ENCODE measurements at places on chromosomes 16 and 17.

GRCh38 chr17:79814974-79815835 is 18.3 kb upstream of the CBX8 start:
- peak; percentile 51 for DNase-seq

DNA sequence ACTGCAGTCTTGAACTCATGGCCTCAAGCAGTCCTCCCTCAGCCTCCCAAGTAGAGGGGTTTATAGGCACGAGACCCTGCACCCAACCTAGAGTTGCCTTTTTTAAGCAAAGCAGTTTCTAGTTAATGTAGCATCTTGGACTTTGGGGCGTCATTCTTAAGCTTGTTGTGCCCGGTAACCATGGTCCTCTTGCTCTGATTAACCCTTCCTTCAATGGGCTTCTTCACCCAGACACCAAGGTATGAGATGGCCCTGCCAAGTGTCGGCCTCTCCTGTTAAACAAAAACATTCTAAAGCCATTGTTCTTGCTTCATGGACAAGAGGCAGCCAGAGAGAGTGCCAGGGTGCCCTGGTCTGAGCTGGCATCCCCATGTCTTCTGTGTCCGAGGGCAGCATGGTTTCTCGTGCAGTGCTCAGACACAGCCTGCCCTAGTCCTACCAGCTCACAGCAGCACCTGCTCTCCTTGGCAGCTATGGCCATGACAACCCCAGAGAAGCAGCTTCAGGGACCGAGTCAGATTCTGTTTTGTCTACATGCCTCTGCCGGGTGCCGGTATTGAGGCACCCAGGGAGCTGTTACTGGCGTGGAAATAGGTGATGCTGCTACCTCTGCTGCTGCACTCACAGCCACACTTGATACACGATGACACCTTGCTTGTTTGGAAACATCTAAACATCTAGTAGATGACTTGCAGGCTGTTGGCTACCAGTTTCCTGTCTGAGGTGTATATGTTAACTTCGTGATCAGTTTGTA is 3.3 kb downstream of the RPL13 start:
- DNase-seq = no peak

GRCh38 chr16:180681-181564 is 664 bp downstream of the HBQ1 start:
- peak; percentile 62 for DNase-seq

- no peak for DNase-seq
Measured at GRCh38 chr17:30209930-30210329, 25.6 kb downstream of the SLC6A4 start.

DNA sequence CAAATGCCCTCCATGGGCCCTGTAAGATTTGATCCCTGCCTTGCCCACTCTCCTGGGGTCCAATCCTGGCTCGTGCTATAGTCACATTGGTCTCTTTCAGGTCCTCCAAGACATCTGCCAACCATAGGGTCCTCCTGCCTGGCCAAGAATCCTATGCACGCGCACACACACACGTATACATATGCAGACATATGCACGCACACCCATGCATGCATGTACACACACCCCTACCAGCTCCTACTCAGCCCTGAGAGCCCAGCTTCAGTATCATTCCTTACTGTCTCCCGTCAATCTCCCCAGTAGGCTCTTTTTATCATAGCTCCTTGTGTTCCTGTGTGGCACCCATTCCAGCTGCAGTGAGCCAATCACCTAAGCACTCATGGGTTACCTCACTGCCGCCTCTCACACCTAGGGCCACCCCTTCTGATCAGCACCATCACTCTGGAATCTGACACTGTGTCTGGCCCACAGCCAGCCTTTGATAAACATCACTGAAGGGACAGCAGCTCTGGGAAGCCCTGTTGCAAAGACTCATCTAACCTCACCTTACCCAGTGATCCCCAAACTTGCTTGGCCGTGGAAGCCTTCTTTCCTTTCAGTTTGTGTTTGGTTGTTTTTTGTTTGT is 7.9 kb upstream of the DNAH17 start:
- no peak for DNase-seq

- no peak for DNase-seq
Measured at GRCh38 chr17:77178050-77178449, 37.3 kb downstream of the SEC14L1 start.

- no peak for DNase-seq
Measured at GRCh38 chr16:9118170-9118569, 26.7 kb downstream of the HAPSTR1 start.

DNA sequence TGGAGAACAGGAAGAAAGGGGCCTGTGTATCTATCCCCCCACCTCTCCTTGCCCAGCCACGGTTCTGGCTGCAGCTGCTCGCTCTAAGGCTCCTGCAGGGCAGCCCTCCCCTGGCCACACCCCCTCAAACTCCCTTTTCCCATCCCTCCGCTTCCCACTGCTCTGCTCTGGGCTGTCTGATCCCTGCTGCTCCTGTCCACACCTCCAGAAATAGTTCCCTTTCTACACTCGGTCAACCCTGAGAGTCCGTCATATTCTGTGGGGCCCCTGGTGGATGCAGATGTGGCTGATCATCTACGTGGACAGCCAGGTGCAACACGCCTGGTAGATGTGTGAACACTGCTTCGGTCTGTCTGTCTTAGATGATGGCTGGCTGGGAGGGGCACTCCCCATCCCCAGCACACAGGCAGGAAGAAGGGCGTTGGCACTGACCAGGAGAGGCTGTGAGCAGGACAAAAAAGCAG is 19.3 kb upstream of the KRT19 start:
- DNase-seq = peak; percentile 72

DNA sequence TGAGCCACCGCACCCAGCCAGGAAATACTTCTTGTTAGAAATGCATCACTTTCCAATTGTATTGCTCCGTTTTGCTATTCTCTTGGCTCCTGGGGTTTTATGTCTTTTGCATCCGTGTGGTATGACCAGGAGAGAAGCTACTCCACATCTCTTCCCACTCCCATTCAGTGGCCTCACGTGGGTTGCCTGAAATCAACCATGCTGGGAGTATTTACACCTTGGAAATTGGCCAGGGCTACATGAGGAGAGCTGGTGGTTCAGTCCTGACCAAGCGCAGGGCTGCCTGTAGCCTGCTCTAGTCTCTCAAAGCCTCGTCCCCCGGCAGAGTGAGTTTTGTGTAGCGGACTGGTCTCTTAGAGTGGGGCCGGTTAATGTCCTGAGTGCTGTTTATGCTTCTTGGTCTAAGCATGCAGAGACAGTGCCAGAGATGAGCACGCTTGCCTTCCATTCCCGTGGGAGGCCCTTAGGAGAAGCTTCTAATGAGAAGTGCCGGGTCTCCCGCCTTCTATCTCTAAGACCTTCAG is 3.8 kb downstream of the WFDC1 start:
- DNase-seq = no peak

GRCh38 chr16:47323241-47323640 is 137.6 kb downstream of the ITFG1 start:
- no peak for DNase-seq

DNA sequence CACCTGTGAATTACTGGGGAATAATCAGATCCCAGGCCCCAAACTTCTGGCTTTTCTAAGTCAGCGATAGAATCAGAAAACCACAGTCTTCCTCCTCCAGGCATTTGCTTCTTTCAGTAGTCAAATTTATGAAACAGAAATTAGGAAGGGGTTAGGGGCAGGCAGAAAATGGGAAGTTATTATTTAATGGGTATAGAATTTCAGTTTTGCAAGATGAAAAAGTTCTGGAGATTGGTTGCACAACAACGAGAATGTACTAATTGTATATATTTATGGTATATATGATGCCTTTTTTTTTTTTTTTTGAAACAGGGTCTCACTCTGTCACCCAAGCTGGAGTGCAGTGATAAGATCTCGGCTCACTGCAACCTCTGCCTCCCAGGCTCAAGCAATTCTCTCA is 23.5 kb downstream of the ORC6 start:
- no peak for DNase-seq

DNA sequence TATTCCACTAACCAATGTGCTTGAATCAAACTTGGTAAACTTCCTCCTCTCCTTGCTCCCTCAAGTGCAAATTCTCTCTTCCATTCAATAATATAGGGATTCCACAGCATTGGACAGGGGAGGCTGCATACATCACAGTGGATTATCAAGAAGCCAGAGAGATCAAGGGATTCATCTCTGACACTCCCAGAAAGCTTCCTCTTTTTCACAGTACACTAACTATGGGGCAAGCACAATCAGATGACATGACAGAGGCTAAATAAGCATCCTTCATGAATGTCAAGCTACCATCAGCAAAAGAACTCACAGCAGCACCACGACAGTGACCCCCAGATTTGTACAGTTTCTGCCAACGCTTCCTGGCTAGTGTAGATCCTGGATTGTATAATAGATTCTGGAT is 178.4 kb upstream of the C17orf78 start:
- no peak for DNase-seq

DNA sequence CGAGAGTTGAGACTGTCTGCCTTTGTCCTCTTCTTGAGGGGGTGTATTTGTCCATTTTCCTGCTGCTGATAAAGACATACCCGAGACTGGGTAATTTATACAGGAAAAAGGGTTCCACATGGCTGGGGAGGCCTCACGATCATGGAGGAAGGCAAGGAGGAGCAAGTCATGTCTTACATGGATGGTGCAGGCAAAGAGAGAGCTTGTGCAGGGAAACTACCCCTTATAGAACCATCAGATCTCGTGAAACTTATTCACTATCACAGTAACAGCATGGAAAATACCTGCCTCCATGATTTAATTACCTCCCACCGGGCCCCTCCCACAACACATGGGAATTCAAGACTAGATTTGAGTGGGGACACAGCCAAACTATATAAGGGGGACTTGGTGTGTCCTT is 338.2 kb upstream of the TNRC6C start:
- DNase-seq = no peak

GRCh38 chr17:75861927-75862317 is 6.8 kb upstream of the WBP2 start:
- DNase-seq = peak; percentile 35

GRCh38 chr17:61856035-61856434 is 7.3 kb downstream of the BRIP1 start:
- no peak for DNase-seq

- peak; percentile 37 for DNase-seq
Measured at GRCh38 chr16:65394281-65394680, 272.4 kb upstream of the CDH11 start.

DNA sequence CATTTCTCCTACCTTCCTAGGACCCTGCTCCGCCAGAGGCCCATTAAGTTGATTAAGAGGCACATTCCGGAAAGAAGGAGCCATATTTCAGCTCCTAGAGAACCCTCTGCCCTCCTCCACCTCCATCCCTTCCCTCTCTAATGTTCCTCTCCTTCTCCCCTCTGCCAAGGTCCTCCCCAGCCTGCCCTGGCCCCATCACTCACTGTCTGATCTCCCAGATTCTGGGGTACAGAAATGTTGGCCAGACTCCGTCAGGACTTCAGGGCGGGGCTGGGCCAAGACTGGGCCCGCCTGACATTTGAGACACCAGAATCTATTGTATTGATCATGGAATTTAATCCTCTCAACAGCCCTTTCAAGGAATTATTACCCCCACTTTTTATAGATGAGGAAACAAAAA is 136.1 kb downstream of the TMEM132E start:
- DNase-seq = no peak

- DNase-seq = peak; percentile 61
Measured at GRCh38 chr17:63116967-63117830, 151.2 kb downstream of the TANC2 start.

GRCh38 chr17:80918731-80919130 is 72.9 kb upstream of the CHMP6 start:
- DNase-seq = no peak

GRCh38 chr16:56513972-56514371 is 5.9 kb downstream of the BBS2 start:
- peak; percentile 77 for DNase-seq

GRCh38 chr17:61505846-61506627 is 53.8 kb downstream of the TBX4 start:
- DNase-seq = no peak

GRCh38 chr17:75288770-75289114 is 491 bp downstream of the SLC25A19 start:
- DNase-seq = no peak

DNA sequence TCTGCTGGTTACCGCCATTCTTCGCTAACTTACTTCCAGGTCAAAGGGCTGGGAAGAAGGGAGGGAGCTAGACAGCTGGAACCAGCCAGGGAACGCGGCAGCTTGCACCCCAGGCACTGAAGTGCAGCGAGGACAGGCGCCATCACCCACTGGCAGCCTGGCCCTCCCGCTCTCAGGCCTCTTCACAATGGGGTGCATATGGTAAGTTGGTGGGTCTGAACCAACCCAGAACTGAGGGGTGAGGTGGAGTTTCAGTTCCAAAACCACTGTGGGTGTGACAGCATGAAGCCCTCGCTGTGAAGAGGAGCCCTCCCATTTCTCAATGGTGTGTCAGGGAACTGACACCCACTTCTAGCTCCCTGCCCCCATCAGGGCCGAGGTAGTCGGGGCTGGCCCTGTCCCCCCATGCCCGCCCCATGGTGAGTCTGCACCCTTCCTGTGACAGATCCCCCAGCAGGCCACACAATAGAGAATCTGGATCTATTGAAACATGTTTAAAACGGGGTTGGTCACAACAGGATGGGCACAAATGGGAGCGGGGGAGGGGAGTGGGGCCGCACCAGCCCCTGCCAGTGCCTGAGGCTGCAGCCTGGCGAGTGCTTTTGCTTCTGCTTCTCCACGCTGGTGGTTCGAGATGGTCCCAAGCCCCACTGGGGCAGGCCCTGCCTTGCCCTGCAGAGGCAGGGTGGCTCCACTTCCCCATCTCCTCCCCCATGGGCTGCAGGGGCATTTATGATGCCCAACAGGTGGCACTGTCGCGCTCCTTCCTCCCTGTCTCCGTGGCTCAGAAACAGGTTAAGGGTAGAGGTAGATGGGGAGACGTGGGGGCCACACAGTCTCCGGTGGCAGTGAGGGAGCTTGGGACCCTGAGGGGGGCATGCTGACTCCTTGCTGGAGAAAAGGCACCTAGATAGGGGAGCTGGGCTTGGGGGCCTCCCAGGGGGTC is 2.3 kb downstream of the LIMD2 start:
- peak; percentile 47 for DNase-seq

DNA sequence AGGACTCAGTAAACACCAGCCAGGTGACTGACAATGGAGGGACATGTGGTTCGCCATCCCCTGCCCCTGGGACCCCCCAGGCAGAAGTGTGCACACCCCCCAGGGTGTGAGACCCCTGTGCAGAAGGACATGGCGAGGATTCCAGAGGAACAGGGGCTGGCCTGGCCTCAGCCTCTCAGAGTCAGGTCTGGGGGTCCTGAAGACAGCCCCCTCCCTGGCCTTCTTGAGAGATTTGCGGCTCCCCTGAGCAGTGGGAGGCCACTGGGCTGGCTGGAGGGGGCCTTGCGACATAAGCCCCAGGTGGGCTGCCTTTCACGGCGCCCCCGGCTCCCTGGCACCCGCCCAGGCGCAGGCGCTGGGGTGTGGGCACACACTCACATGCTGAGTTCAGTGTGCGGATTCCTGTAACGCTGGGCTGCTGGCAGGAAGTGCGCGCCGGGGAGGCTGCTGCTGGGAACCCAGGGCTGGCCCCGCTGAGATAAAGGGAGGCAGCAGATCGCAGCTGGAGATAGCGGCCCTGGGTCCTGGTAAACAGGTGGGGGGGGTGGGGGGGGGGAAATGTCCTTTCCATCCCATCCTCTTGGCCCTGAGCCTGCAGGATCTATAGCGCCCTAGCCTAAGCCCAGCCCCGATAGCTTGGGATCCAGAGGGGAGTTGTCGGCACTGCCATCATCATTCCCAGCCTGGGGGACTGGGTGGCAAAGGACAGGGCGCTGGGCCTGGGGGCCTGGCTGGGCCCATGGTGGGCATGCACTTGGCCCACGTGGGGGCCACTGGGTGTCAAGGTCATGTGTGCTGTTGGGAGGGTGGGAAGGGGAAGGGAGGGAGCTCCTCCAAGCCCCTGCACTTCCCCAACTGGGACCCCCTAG is 27.1 kb downstream of the TMEM235 start:
- peak; percentile 81 for DNase-seq

GRCh38 chr16:83301971-83302370 is 505.8 kb upstream of the HSBP1 start:
- DNase-seq = no peak
